ENCODE measurements at places on chromosomes 16 and 17.

DNA sequence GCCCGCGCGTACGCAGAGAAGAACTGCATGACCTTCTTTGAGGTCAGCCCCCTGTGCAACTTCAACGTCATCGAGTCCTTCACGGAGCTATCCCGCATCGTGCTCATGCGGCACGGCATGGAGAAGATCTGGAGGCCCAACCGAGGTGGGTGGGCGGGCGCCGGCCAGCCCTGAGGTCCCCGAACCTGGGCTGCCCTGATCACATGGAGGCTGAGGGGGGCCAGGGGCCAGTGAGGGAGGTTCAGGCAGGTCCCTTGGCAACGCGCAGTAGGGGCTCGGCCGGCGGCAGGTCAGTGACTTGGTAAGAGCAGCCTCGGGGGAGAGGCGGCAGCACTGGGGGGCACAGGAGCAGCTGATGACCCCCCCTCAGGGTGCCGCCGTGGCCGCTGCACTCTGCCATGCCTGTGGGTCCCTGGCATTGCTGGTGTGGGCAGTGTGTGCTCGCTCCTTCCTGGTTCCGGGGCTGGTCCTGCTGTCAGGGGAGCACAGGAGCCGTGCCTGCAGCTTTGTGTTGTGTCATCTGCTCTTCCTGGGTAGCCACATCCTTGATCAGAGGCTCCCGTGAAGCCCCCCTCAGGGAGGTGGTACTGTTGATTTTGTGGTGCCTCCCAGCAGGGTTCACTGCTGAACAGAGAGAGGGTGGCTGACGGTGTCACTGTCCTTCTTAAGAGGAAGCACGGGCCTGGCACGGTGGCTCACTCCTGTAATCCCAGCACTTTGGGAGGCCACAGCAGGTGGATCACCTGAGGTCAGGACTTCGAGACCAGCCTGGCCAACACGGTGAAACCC, 4.6 kb upstream of the WFIKKN1 start:
- no peak for DNase-seq

GRCh38 chr17:37614391-37614790, 5.2 kb upstream of the SYNRG start:
- no peak for DNase-seq

DNA sequence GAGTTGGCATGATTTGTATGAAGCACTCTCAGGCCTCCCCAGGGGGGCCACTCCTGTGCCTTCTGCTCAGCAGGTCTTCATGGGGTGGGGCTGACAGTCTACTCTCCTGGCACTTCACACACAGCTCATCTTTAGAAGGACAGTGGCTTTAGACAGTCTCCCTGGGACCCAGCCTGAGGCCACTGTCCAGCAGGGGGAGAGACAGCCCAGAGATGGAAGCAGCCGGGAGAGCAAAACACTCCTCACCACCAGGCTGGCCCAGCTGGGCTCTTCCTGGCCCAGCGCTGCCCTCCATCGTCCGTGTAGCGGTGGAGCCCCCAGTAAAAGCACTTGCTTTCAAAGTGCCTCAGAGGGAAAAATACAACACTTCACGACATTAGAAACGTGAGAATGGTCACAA, 62.0 kb upstream of the CRHR1 start:
- no peak for DNase-seq

- DNase-seq = no peak
These were observed 19.1 kb upstream of the COPRS start for GRCh38 chr17:31877911-31878702.

DNA sequence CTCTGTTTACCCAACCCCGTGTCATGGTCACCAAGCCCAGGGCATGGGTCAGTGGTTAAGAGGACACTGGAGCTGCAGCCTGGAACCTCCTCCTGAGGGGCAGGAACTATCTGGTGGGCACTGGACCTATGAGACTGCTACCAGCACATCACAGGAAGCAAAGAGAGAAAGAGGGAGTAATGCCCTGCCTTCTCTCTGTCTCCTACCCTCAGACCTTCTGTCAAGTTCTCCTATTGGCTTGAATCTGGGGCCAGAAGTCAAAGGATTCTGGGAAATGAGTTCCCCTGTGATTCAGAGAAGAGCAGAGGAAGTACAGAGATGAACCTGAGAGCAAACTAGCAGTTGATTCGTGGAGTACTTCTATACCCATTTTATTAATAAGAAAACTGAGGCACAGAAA, 123.0 kb upstream of the GNAO1 start:
- DNase-seq = no peak
